ENCODE measurements at places on chromosomes 6 and 20. TPM values are rescaled to one million over a fixed set of nuclear protein-coding genes. Genes with fewer than 3 reads are reported as not detected.

LY6G5B gene
- total RNA-seq: 28.0 TPM

OLIG3 gene
- not detected for total RNA-seq

USP49 gene
- total RNA-seq: 1.3 TPM

GRCh38 chr6:146891615-146892265 lies 293.0 kb downstream of the ADGB start:
- no peak for DNase-seq
- no peak overlapping the region for H3K27ac ChIP-seq
- no peaks in the 10 kb centered on the region for H3K4me1 ChIP-seq
- H3K27me3 ChIP-seq: no peaks in the 10 kb centered on the region
- no peak overlapping the region for H3K4me3 ChIP-seq

DNA sequence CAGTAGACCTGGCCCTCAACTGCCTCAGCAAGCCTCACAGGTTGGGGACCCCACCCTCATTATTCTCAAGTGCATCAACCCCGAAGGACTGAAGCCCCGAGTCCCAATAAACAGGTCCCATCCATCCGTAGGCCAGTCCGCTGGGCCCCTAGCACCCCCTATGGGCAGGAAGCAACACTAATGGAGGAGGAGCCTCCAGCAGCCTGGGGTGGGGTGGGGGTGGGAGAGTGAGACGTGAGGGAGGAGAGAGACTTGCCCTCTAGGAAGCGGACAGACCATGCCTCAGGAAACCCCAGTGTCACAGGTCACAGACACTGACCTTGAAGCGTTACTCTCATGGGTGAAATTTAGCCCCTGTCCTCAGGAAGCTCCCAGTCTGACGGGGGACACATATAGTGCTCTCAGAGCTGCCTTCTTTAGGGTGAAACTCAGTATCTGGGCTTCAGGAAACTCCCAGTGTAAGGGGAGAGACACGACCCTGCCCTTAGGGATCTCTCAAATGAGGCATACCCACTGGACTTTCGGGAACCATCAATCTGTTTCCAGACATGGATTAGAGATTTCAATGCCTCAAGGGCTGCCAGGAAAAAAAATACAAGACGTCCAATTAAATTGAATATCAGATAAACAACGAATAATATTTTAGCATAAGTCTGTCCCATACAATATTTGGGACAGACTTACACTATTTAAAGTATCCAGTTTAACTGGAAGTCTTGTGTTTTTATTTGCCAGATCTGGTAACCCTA lies 125.8 kb downstream of the MRPL14 start:
- no peak overlapping the region for H3K4me3 ChIP-seq
- H3K4me1 ChIP-seq: peaks cover 17% of the 10 kb centered on the region
- no peak overlapping the region for H3K27ac ChIP-seq
- no peaks in the 10 kb centered on the region for H3K36me3 ChIP-seq
- peaks cover 47% of the 10 kb centered on the region for H3K27me3 ChIP-seq

GRCh38 chr6:36221674-36222073 lies 25.1 kb downstream of the BRPF3 start:
- no peaks in the 10 kb centered on the region for H3K4me1 ChIP-seq
- no peaks in the 10 kb centered on the region for H3K27me3 ChIP-seq
- no peak overlapping the region for H3K27ac ChIP-seq
- H3K36me3 ChIP-seq: peaks cover 75% of the 10 kb centered on the region

- H3K4me3 ChIP-seq: no peak overlapping the region
- DNase-seq: no peak
- H3K4me1 ChIP-seq: no peaks in the 10 kb centered on the region
- H3K36me3 ChIP-seq: no peaks in the 10 kb centered on the region
- H3K27ac ChIP-seq: no peak overlapping the region
These were observed 188.6 kb downstream of the SYNDIG1 start for GRCh38 chr20:24657878-24658620.

GRCh38 chr6:134145786-134146185 lies 93.4 kb upstream of the SLC2A12 start:
- no peak overlapping the region for H3K4me3 ChIP-seq
- no peaks in the 10 kb centered on the region for H3K27me3 ChIP-seq
- no peaks in the 10 kb centered on the region for H3K36me3 ChIP-seq

DNA sequence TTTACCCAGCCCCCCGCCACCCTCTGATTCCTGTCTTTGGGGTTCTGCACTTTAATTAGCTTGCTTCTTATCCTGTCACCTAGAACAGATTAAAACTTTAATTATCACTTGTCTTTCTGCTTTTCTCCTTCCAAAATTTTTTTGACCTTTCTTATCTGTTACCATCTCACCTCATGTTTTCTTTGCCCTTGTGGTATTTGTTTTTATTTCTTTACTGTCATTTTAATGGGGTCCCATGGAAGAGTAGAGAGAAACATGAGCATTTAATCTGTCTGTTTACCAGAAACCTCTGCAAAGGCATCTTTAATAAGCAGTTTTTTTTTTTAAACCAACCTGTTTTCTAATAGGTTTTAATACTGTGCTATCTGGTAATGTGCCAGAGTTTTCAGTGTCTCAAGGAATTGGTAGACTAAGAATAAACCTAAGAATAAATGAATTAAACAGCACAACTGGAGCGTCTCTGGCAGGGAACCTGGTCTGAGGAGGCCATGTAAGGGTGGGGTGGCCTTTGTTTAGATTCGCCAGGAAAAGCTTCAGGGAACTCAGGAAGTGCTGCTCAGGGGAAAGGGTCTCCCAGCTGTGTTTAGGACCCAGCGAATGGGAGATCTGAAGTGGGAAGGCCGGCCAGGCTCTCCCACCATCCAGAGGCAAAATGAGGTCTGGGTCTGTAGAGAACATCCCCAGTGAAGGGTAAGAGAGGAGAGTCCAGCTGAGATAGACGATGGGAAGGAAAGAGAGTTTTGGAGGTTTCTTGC lies 69.8 kb downstream of the ARID1B start:
- H3K27ac ChIP-seq: no peak overlapping the region
- no peaks in the 10 kb centered on the region for H3K27me3 ChIP-seq
- H3K4me1 ChIP-seq: peaks cover 28% of the 10 kb centered on the region

Measured in CD4-positive, alpha-beta T cell (primary cell).